ENCODE measurements at places on chromosomes 7 and 10. TPM values are rescaled to one million over a fixed set of nuclear protein-coding genes. Genes with fewer than 3 reads are reported as not detected.

GRCh38 chr7:111098926-111099250 is 8.0 kb downstream of the LRRN3 start:
- H3K4me3 ChIP-seq: no peak overlapping the region
- H3K4me1 ChIP-seq: no peaks in the 10 kb centered on the region
- no peak for DNase-seq
- H3K27ac ChIP-seq: no peak overlapping the region
- H3K36me3 ChIP-seq: no peaks in the 10 kb centered on the region

DNA sequence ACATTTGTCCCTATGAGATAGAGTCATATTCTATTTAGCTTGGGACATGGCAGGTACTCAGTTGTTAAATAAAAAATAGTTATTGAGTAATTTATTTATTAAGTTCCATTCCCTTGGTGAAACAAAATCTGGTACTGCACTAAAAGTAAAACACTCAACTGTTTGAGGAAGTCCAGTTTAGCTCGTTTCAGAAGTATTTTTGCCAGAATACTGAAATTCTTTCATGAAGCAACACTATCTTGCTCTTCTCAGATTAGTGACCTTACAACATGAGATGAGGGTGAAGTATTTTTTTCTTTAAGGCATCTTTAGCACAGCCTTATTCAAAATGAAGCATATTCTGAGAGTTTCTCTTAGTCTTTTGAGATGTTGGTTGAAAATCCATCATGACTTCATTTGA is 106.0 kb downstream of the ZNF365 start:
- H3K36me3 ChIP-seq: no peaks in the 10 kb centered on the region
- H3K4me1 ChIP-seq: no peaks in the 10 kb centered on the region
- H3K27me3 ChIP-seq: no peaks in the 10 kb centered on the region
- H3K4me3 ChIP-seq: no peak overlapping the region
- DNase-seq: no peak

IFIT1B gene
- not detected for total RNA-seq

- DNase-seq: no peak
- H3K36me3 ChIP-seq: no peaks in the 10 kb centered on the region
- H3K27me3 ChIP-seq: no peaks in the 10 kb centered on the region
- H3K4me3 ChIP-seq: no peak overlapping the region
Observed at GRCh38 chr10:103949728-103950127, 17.2 kb upstream of the SLK start.

ICA1 gene
- 36.9 TPM for total RNA-seq

GRCh38 chr10:7333961-7334641 is 76.7 kb downstream of the SFMBT2 start:
- H3K27ac ChIP-seq: no peak overlapping the region
- no peaks in the 10 kb centered on the region for H3K36me3 ChIP-seq
- DNase-seq: no peak
- H3K27me3 ChIP-seq: no peaks in the 10 kb centered on the region
- peaks cover 4% of the 10 kb centered on the region for H3K4me1 ChIP-seq
- H3K4me3 ChIP-seq: no peak overlapping the region

DNA sequence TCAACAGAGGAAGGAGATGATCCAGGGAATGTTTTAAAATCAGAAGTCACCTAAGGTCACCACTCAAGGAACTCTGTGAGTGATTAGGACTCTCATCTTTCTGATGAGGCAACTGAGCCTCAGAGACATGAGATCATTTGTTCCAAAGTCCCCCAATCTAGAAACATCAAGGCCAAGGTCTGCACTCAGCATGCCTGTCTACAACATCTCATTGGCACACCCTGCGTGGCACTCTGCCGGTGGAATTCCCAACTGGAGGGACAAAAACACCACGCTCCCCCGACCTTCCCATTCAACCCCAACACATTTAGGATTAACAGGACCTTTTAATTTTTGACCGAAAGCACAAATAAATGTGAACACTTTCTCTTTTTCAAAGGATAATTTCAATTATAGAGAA is 31.4 kb downstream of the CPXM2 start:
- H3K27me3 ChIP-seq: no peaks in the 10 kb centered on the region
- H3K36me3 ChIP-seq: no peaks in the 10 kb centered on the region
- H3K4me3 ChIP-seq: no peak overlapping the region
- H3K4me1 ChIP-seq: no peaks in the 10 kb centered on the region

DNA sequence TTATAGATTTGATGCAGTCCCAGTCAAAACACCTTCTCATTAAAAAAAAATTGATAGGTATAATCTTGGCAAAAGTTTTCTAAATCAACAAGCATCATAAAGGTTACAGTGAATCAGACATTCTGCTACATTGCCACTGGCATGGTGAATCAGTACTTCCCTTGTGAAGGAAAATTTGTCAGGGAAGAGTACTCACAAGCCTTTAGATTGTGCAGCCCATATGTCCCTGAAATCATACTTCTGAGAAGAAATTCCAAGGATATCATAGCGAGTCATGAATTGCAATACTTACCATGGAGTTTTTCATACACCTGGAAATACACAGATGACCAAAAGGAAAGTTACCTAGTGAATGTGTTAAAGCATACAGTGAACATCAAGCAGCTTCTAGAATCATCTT is 17.2 kb downstream of the VSTM2A start:
- no peak overlapping the region for H3K27ac ChIP-seq
- no peak overlapping the region for H3K4me3 ChIP-seq
- DNase-seq: no peak
- no peaks in the 10 kb centered on the region for H3K27me3 ChIP-seq
- peaks cover 9% of the 10 kb centered on the region for H3K4me1 ChIP-seq

- H3K4me3 ChIP-seq: no peak overlapping the region
- no peak overlapping the region for H3K27ac ChIP-seq
- H3K27me3 ChIP-seq: no peaks in the 10 kb centered on the region
- no peak for DNase-seq
Observed at GRCh38 chr7:29071203-29071874, 75.0 kb downstream of the CPVL start.

GRCh38 chr7:135317676-135318325 is 84.2 kb downstream of the STRA8 start:
- no peaks in the 10 kb centered on the region for H3K36me3 ChIP-seq
- DNase-seq: no peak
- no peaks in the 10 kb centered on the region for H3K27me3 ChIP-seq
- H3K4me1 ChIP-seq: no peaks in the 10 kb centered on the region
- no peak overlapping the region for H3K4me3 ChIP-seq

OR9A2 gene
- not detected for total RNA-seq

- H3K27ac ChIP-seq: no peak overlapping the region
- H3K4me3 ChIP-seq: no peak overlapping the region
- no peak for DNase-seq
- H3K36me3 ChIP-seq: no peaks in the 10 kb centered on the region
- peaks cover 7% of the 10 kb centered on the region for H3K4me1 ChIP-seq
- H3K27me3 ChIP-seq: no peaks in the 10 kb centered on the region
Observed at GRCh38 chr10:78771260-78771659, 297.5 kb upstream of the ZMIZ1 start.

DNA sequence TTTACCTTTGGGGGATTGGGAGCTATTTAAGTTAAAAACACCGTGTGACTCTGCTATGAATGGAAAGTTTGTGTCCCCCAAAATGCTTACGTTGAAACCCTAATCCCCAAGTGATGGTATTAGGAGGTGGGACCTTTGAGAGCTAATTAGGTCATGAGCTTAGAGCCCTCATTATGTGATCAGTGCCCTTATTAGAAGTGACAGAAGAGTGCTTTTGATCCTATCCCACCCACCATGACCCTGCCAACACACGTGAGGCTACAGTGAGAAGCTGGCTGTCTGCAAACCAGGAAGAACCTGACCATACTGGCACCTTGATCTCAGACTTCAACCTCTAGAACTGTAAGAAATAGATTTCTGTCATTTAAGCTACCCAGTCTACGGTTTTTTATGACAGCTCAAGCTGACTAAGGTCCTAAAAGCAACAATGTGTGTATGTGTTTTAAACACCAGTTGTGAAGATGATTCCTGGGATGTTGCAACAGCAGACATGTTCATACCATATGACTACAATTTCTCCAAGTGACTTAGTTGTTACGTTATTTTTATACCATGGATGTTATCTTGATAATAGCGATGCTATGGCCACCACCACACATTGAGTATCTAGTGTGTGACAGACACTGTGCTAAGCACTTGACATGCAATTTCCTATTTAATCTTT is 124.4 kb downstream of the PIP4K2A start:
- no peaks in the 10 kb centered on the region for H3K27me3 ChIP-seq
- H3K4me1 ChIP-seq: peaks cover 5% of the 10 kb centered on the region
- H3K36me3 ChIP-seq: peaks cover 15% of the 10 kb centered on the region
- DNase-seq: no peak
- no peak overlapping the region for H3K27ac ChIP-seq
- H3K4me3 ChIP-seq: no peak overlapping the region

DNA sequence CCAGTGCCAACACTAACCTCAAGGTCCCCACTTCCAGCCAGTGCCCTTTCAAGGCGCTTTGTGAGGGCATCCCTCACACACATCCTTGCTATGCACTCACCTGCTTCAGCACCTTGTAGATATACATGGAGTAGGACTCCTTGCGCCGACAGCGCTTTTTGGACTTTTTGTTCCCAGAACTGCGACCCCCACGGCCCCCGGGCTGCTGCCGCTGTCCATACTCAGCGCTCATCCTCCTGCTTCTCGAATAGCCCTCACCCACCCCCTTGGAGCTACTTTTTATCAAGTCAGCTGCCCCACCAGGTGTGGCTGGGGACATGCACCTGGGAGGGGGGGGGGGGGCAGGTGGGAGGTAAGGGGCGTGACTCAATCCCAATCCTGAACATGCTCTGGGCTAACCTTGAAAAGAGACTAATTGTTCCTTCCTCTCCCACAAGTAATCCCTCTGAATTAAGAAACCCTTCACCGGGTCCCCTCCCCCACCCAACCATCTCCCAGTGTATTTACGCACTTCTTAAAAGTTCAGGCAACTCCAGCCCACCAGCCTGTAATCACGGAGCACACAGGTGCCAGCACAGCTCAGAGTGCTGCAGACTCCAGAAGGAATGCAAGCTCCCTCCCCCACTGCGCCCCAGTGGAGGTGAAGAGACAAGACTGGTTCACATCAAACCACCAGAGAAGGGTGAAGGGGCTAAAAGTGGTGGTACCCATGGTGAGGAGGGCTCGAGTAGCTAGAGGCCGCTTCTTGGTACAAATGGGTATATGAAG is at the start of gene H2BK1:
TSS of gene H2BK1 (minus strand) at position 402 of the 768 bp plus-strand sequence. CDS start at position 232, 170 bp downstream.
- H3K27ac ChIP-seq: no peak within 1 kb of the TSS
- H3K27me3 ChIP-seq: no peaks in the 10 kb centered on the region
- H3K4me1 ChIP-seq: peaks cover 6% of the 10 kb centered on the region
- H3K36me3 ChIP-seq: peaks cover 22% of the 10 kb centered on the region
- no peak for DNase-seq
- H3K4me3 ChIP-seq: no peak within 1 kb of the TSS

GRCh38 chr7:42198974-42199668 is 37.9 kb downstream of the GLI3 start:
- no peaks in the 10 kb centered on the region for H3K27me3 ChIP-seq
- H3K36me3 ChIP-seq: no peaks in the 10 kb centered on the region
- H3K27ac ChIP-seq: no peak overlapping the region
- H3K4me1 ChIP-seq: no peaks in the 10 kb centered on the region
- no peak for DNase-seq

GRCh38 chr10:90788968-90789367 is 68.9 kb downstream of the HTR7 start:
- DNase-seq: no peak
- H3K27me3 ChIP-seq: no peaks in the 10 kb centered on the region
- H3K4me3 ChIP-seq: no peak overlapping the region
- H3K4me1 ChIP-seq: no peaks in the 10 kb centered on the region
- H3K27ac ChIP-seq: no peak overlapping the region

DNA sequence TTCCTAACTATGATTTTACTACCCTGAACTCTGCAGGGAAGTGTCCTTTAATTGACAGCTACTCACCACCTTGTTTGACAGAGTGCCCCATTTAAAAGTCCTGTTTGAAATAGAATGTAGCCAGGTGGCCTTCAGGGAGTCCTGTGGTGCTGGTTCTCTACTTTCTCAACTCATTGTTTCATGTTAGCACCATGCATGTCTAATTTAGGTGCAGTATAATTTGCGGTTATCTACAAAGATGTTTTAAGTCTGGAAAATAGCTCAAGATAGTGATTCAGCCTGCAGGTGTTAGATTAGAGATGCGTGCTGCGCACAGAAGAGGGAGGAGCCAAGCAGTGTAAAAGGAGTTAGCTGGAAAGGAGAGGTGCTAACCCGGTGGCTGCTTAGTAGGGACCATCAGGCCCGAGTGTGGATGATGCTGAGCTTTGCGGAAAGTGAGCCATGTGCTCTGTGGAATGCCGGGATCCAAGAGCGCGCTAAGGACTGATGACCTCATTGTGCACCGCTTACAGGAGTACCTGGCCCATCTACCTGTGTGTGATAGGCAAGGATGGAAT is 1.2 kb downstream of the CCM2 start:
- no peak for DNase-seq
- peak overlapping the region; percentile 49 for H3K4me3 ChIP-seq
- H3K36me3 ChIP-seq: no peaks in the 10 kb centered on the region
- H3K27me3 ChIP-seq: no peaks in the 10 kb centered on the region
- no peak overlapping the region for H3K27ac ChIP-seq

CLDN3 gene
- total RNA-seq: 19.1 TPM

DNA sequence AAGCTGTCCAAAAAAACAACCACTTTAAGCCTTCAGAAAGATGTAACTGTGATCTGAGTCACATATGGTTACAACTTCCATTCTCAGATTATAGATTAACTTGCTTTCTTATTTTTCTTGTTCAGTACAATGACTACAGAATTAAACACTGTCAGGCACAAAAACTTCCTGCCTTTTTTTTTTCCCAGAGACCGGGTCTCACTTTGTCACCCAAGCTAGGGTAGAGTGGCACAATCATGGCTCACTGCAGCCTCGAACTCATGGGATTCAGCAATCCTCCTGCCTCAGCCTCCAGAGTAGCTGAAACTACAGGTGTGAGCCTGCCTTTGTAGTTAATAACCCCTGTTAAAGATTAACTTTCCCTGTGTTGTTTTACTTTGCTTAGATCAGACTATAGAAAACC is 163.2 kb downstream of the AVL9 start:
- H3K4me1 ChIP-seq: no peaks in the 10 kb centered on the region
- no peaks in the 10 kb centered on the region for H3K27me3 ChIP-seq
- H3K27ac ChIP-seq: no peak overlapping the region

GSTO2 gene
- 12.7 TPM for total RNA-seq

TRPV5 gene
- total RNA-seq: not detected

GRB10 gene
- 97.0 TPM for total RNA-seq

DNA sequence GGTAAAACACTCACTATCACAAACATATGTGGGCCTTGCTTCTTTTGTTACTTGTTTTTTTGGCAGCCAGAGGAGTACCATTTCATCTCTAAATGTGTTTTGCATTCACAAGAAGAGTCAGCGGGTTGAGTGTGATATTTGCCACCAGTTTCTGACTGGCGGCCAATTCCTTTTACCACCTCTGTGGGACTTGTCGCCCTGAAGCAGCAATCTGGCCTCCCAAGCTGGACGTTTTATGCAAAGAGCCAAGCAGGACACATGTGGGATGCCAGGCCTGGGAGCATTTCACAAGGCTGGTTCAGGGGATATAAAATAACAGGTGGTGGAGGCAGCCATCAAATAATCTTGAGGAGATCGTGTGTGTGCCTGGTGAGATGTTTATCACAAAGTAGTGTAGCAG is 61.8 kb upstream of the TRIL start:
- no peak overlapping the region for H3K4me3 ChIP-seq
- H3K4me1 ChIP-seq: no peaks in the 10 kb centered on the region
- no peak overlapping the region for H3K27ac ChIP-seq
- no peak for DNase-seq

POLR2J2 gene
- total RNA-seq: 7.9 TPM

GRCh38 chr10:117928281-117928680 is 118.5 kb downstream of the RAB11FIP2 start:
- no peaks in the 10 kb centered on the region for H3K36me3 ChIP-seq
- DNase-seq: no peak
- H3K27ac ChIP-seq: no peak overlapping the region
- no peak overlapping the region for H3K4me3 ChIP-seq
- H3K27me3 ChIP-seq: no peaks in the 10 kb centered on the region

FAM13C gene
- 0.23 TPM for total RNA-seq

OR2A1 gene
- not detected for total RNA-seq
